ENCODE measurements at places on chromosomes 13 and 19.

DNA sequence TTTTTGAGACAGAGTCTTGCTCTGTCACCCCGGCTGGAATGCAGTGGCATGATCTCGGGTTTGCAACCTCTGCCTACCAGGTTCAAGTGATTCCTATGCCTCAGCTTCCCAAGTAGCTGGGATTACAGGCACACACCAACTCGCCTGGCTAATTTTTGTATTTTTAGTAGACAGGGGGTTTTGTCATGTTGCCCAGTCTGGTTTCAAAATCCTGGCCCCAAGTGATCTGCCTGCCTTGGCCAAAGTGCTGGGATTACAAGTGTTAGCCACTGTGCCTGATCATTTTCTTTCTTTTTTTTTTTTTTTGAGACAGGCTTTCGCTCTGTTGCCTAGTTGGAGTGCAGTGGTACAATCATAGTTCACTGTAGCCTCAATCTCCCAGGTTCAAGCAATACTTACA is 28.7 kb downstream of the ZMYM5 start:
- no peak for DNase-seq

DNA sequence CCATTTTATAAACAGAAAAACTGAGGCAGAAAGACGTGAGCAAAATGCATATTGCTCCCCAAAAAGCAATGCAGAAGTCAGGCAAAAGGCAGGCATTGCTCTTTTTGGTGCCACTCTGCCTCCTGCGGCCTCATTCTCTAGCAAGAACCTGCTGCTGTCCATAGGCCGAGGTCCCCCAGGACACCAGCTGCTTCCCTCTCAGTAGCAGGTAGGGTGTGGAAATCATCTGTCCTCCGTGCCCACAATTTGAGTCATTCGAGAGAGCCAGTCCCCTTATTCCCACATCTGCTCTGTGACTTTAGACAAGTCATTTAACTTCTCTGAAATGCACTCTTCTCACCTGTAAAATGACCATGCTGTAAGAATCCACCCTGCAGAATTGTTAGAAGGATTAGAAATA is 50.0 kb downstream of the TNFRSF19 start:
- no peak for DNase-seq

- DNase-seq = no peak
Measured at GRCh38 chr13:50205581-50205980, 190.3 kb downstream of the KCNRG start.

DNA sequence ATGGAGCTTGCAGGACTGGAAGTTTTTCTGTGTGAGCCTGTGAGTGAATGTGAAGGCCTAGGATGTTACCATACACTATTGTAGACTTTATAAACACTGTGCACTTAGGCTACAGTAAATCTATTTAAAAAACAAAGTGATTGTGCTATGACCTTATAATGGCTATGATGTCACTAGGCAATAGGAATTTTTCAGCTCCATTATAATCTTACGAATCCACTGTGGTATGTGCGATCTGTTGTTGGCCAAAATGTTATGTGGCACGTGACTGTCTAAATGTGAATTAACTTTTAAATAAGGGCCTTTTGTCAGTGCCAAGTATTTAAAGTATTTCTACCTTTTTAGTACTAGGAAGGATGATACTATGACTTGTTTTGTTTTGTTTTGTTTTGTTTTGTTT is 54.9 kb downstream of the DPY19L3 start:
- no peak for DNase-seq

- DNase-seq = no peak
Measured at GRCh38 chr19:36097036-36097435, 13.9 kb upstream of the OVOL3 start.

- DNase-seq = no peak
Measured at GRCh38 chr19:30071871-30072270, 129.8 kb downstream of the URI1 start.

GRCh38 chr19:53808710-53809125 is 15.4 kb downstream of the NLRP12 start:
- no peak for DNase-seq

- no peak for DNase-seq
Measured at GRCh38 chr19:50327013-50327412, 2.2 kb downstream of the KCNC3 start.

GRCh38 chr19:18742838-18743783 is 48.0 kb downstream of the COMP start:
- no peak for DNase-seq

DNA sequence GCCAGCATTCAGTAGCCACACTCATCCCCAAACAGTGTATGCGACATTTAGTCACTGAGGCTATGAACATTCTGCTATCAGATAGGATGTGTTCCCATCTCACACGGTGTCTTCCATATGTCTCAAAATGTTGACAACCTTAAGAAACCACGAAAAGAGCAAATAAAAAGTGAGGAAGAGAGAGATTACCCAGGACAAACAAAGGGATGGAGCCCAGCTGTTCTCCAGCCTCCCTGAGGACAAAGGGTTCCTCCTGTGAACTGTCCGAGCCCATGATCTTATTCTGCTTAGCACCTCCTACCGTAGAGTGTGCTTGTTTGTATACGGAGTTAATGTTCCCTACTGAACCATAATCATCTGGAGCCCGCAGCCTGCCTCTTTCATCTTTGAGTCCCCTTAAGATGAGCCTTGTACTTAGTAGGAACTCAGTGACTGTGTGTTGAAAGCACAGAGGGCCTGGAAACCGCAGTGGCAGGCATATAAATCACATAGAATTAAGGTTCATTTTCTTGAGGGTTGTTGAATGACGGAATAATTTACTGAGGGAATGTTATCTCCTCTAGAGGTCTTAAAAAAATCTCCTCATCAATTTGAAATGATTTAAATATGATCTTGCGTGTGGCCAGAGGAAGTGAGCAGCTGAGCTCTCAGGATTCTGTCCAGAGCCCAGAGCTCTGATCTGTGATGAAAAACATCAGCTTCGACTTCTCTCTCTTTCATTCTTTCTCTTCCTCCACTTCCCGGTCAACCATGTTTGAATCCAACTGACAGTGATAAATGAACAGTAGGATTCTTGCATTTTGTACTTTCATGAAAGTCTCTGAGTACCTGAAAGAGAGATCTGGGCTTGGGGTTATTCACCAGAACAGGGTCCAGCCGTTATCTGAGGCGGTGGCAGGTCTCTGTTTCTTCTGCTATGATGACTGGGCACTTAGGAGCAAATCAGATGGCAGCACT is 200.5 kb downstream of the KLF5 start:
- no peak for DNase-seq

DNA sequence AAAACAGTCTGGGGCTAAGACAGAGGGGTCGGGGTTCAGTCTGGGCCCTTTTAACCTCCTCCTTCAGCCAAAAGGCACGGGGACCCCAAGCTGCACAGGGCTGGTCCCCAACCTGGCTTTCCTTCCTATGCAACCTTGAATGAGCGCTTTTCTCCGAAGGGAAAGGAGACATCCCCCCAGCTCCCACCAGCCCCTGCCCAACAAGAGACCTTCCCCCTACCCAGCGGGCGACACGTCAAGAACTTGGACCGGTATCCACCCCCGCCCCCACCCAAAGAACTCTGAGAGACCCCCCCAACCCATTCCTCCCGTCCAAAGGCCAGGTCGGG is 35.0 kb upstream of the NANOS3 start:
- DNase-seq = no peak

- DNase-seq = no peak
Measured at GRCh38 chr19:53773999-53774398, 50.1 kb downstream of the NLRP12 start.

DNA sequence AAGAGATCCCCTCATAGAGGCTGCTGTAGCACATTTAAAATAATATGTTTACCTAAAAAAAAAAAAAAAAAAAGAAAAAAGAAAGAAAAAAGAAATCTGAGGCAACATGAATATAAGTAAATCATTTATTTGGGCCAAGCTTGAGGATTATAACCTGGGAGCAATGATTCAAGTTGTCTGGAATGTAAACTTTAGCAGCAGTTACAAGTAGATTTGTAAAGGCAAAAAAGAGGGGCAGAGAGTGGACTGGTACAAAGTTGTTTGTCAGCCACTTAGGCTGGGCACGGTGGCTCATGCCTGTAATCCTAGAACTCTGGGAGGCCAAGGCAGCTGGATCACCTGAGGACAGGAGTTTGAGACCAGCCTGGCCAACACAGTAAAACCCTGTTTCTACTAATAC is 11.3 kb downstream of the ZNF43 start:
- DNase-seq = no peak

GRCh38 chr19:42111384-42111783 is 20.9 kb downstream of the POU2F2 start:
- DNase-seq = no peak

DNA sequence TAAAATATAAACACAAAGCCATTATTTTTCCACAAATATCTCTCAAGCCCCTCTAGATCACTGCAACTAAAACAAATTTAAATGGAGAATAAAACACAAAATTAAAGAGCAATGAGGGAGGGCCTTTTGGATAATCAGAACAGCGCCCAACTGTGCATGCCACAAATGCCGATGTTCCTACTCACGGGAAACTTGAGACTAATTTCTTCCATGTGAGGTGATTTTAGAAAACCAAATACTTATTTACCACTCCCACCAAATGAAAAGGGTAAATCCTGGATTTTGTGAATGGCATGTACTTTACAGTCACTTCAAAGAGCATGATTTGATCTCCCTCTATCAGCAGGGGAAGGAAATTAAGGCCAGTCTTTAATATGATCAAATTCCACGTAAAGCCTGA is 74.8 kb downstream of the SLC7A1 start:
- DNase-seq = no peak

DNA sequence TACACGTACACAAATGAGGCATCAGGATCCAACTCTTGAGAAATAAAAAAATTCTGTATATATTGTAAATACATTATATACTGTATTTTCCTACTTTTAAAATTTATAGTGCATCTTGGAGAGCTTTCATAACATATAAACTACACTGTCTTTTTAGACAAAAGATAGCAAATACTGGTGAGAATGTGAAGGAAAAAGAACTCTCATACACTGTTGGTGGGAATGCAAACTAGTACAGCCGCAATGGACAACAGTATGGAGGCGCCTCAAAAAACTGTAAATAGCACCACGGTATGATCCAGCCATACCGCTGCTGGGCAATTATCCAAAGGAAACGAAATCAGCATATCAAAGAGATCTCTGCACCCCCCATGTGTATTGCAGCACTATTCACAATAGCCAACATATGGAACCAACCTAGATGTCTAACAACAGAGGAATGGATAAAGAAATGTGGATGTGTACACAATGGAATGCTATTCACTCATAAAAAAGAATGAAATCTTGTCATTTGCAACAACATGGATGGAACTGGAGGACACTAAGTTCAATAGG is 292.4 kb downstream of the EFNB2 start:
- no peak for DNase-seq

GRCh38 chr19:45113628-45114027 is 20.6 kb downstream of the PPP1R37 start:
- DNase-seq = no peak

DNA sequence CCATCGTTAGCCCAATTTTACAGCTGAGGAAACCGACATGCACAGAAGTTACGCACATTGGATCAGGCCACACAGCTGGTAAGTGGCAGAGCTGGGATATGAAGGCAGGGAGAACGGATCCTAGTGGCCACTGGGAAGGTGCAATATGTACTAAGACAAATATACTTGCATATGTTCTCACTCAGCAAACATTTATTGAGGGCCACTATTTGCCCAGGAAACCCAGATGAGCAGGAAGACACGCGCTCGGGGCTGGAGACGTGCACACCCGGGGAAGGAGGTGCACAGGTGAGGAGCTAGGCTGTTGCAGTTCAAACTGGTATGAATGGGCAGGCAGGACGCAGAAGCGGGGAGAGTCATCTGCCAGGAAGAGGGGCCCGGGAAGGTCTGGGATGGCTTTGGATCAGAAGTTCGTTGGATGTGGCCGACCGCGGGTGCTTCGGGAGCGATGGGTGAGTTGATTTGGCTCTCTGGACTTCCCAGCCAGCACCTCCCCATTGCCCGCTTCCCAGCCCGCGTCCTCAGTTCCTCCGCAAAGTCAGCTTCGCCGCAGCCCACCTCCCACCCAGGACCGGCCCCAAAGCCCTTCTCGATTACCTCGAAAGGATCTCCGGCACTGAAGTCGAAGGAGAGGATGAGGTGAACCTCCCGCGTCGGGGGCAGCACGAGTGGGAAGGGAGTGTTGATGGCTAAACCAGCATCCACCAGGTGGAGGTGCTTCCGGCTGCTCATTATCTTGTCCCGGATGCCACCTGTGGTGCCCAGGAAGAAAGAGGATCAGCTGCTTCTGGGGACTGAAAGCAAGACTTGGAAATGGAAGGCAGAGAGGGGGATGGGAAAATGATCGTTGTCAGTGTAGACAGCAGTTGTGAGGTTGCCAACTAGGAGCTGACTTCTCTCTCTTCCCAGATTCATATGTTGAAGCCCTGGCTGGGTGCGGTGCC is 17.8 kb upstream of the CABP5 start:
- no peak for DNase-seq

DNA sequence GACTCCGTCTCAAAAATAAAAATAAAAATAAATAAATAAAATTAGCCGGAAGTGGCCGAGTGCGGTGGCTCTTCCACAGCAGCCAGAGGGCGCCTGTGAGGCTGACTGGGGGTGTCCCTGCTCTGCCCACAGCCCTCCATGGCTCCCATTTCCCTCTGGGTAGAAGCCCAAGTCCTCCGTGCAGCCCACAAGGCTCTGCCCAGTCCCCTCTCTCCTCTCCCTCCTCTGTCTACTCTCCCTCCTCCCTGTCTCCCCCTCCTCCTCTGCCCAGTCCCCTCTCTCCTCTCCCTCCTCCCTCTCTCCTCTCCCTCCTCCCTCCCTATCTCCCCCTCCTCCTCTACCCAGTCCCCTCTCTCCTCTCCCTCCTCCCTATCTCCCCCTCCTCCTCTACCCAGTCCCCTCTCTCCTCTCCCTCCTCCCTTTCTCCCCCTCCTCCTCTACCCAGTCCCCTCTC is 20.4 kb downstream of the MISP start:
- no peak for DNase-seq

DNA sequence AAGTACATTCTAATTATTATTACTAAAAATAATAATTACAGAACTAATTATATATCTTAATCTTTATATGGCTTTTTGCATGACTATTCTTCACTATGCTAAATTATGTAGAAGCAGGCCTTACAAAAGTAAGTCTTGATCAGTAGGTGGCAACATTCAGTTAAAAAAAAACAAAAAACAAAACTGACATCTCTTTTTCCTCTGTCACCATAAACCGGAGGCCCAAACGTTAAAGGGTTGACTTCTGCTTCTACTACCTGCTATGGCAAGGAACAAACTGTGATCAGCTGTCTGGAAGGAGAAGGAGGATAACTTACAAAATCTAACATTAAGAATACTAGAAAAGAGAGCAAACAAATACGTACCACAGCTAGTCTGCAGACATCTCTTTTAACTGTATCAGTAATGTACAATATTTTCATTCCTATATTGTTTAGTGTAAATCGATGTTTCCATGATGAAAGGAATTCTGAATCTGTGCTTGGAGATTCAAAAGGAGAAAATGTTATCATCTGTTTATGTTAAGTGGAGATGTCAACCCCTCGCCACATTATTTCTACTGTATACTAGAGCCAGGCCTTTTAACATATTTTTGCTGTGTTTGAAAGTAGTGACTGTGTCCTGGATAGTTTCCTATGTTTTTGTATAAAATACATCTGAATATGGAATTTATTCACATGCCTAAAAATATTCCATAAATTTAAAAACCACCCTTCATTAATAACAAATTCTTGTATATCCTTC is 1525.4 kb downstream of the SLITRK1 start:
- DNase-seq = no peak

- DNase-seq = no peak
Measured at GRCh38 chr13:28710161-28710560, 8.6 kb downstream of the SLC46A3 start.

- DNase-seq = no peak
Measured at GRCh38 chr19:3950871-3951861, 18.3 kb downstream of the NMRK2 start.

GRCh38 chr19:38317104-38317612 is 1.4 kb upstream of the YIF1B start:
- DNase-seq = no peak

Data from stimulated activated CD4-positive, alpha-beta T cell treated with anti-CD3 and anti-CD28 coated beads, TNF-alpha, amount 100 ng/mL, for 1 hour (primary cell).